ENCODE measurements at places on chromosomes 2 and 18.

DNA sequence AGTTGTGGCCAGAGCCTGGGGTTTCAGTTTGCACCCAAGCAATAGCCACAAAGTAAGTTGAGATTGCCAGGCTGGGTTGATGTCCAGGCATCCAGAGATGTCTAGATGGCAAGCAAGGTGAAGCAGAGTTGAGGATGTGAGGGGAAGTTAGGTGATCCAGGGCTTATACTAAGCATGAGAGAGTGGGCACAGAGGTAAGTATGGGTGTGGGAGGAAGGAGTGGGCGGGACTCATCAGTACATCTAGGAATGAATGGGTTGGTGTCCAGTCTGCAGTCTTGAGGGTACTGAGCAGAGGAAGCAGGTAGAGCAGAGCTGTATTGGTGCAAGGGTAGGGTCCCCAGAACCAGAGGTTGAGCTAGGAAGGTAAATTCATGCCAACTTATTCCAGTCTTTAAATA is 1.5 kb downstream of the SEMA4F start:
- no peak for DNase-seq

DNA sequence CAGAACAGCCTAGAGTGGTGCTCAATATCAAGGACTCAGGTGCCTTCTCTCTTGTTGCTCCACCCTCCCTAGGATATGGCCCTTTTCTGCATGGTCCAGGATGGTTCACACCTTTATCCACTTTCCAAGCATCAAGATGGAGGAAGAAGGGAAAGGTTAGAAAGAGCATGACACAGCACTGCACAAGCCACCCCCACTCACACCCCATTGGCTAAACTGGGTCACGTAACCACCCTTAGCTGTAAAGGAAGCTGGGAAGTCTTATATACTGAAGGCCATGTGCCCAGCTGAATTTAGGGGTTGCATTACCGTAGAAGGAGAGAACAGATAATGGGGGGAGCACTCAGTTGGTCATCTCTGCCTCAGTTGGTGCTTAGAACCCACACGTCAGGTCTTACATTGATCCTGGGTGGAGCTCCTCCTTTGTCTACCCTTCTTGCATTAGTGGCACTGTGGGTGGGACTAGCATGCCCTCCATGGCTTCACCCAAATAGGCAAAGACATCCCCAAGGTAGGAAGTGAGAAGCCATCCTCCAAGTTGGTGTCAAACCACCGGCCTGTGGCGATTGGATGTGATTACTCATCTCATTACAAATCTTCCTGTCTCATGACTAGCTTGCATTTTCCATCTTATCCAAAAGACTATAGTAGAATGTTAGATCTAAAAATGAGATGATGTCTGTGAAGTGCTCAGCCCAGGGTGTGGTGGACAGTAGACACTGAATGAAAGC is 248.5 kb downstream of the HAUS1 start:
- DNase-seq: no peak

- DNase-seq: no peak
Observed at GRCh38 chr2:204751472-204751871, 206.2 kb downstream of the PARD3B start.

DNA sequence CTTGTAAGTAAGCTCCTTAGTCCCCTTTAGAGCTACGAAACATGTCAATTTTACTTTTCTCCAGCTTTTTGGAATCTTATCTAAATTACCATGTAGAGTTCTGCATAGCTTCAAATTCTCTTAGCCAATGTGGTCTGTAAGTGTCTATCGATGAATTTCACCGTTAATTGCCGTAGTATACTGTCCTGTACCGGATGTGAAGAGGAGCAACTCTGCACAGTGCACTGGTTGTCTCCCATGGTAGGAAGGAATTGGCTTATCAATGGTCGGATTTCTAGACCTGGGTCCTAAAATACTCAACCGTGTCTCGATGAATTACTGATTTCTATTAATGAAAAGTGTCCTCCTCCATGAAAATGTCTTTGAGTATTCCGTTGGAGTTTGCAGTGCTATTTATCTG is 1.9 kb downstream of the NOP58 start:
- DNase-seq: no peak

DNA sequence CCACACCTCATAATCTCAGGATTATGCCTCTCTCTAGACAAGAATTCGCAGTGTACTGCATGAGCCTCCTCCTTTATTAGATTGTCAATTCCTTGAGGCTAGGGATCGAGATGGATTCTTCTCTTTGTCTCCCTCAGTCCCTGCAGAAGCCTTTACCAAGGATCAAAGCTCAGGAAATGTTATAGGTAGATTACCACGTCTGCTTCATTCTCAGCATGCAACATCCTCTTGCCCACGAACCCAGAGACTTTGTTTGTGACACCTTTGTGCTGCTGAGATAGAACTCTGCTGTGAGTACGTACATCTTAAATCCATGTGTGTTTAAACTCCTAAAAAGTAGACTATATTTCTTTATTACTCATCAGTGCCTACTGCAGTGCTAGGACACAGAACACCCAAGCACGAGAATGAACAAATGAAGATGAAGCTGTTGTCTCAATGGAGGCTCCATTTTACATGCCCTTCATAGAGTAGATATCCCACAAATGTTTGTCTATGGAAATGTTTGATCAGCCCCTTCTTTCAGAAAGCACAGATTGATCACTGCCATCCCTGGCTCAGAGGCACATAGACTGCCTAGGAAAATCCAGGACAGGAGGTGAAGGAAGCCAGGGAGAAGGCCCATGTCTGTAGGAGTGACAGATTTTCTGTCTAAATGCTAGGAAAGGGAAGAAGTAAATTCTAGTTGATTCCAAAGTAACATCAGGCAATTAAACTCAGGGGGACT is 98.8 kb upstream of the KLHL29 start:
- DNase-seq: no peak

GRCh38 chr2:234278556-234279255 is 218.2 kb downstream of the ARL4C start:
- no peak for DNase-seq

GRCh38 chr2:238839428-238839827 is 8.5 kb upstream of the TWIST2 start:
- DNase-seq: no peak

DNA sequence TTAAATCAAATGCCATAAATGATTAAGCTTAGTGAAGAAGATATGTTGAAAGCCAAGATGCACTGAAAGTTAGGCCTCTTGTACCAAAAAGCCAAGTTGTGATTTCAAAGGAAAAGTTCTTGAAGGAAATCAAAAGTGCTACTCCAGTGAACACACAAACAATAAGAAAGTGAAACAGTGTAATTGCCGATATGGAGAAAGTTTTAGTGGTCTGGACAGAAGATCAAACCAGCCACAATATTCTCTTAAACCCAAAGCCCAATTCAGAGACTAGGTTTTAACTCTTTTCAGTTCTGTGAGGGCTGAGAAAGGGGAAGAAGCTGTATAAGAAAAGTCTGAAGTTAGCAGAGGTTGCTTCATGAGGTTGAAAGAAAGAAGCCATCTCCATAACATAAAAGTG is 101.8 kb upstream of the RPE start:
- DNase-seq: no peak

GRCh38 chr2:201821080-201821479 is 14.7 kb downstream of the CDK15 start:
- DNase-seq: no peak

- DNase-seq: no peak
Observed at GRCh38 chr2:23381084-23381483, 3.9 kb upstream of the KLHL29 start.

- no peak for DNase-seq
Observed at GRCh38 chr2:21095178-21095577, 28.6 kb upstream of the TDRD15 start.

GRCh38 chr18:805755-806110 is 6.3 kb downstream of the YES1 start:
- no peak for DNase-seq

GRCh38 chr18:48638896-48639771 is 100.3 kb downstream of the CTIF start:
- no peak for DNase-seq

GRCh38 chr2:88342749-88343148 is 109.7 kb downstream of the FOXI3 start:
- DNase-seq: no peak

DNA sequence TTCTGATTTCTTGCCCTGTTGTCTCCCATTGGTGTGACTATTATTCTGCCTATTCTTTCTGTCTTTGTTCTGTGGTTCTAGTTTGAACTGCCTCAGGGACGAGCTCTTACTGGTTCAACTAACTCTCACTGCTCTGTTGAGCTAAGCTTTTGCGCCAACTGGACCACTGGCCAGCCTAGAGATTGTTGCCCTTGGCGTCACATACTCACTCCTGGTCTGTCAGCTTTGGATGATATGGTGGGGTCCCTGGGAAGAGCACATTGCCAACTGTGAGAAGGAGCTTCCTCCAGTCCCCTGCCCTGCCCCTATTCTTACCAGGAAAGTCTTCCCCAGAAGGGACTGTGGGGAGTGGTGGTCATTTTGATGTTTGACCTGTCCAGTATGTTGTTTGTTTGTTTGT is 6.0 kb downstream of the MTHFD2 start:
- no peak for DNase-seq

- no peak for DNase-seq
Observed at GRCh38 chr2:137969876-137970275, 5.6 kb downstream of the HNMT start.

GRCh38 chr18:62637403-62637802 is 77.9 kb upstream of the PHLPP1 start:
- DNase-seq: no peak

GRCh38 chr2:64202206-64202845 is 58.1 kb upstream of the PELI1 start:
- DNase-seq: no peak

- no peak for DNase-seq
Observed at GRCh38 chr2:57429831-57430230, 616.8 kb upstream of the VRK2 start.

- no peak for DNase-seq
Observed at GRCh38 chr2:118678985-118679384, 168.5 kb downstream of the EN1 start.

DNA sequence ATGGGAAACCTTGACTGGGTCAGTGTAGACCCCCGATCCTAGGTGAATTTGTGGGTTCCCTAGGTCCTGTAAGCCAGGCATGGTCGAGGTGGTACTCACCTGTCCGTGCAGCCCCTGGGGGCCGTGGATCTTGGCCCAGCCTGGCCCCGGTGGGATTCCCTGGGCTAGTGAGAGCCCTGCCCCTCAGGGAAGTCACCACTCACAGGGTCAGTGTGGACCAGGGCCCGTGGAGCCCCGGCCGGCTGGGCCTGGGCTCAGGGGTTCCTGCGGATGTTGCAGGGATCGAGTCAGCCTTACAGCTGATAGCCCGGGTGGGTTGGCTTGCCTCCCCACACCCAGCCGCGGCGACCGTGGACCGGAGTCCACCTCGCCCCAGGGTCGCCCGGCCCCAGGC is 528 bp downstream of the ATG9A start:
- no peak for DNase-seq

DNA sequence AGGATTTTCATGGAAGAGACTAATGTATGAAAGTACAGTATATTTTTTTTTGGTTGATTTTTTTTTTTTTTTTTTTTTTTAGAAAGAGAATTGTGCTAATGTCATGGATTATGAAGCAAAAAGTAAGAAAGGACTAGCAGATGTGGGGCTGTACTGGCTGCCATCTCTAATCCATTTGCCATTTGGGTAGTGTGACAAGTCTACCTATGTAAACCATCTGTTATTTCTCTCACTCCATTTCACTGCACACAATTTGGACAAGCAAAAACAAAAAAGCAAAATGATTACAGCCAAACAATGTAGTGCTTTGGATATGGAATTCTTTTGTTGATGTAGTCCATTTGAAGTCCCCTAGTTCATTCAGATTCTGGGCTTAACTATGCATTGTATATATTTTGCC is 1355.4 kb downstream of the LRP1B start:
- no peak for DNase-seq

GRCh38 chr2:101770726-101771125 is 73.2 kb downstream of the MAP4K4 start:
- DNase-seq: no peak

GRCh38 chr2:220154304-220154703 is 526.9 kb downstream of the SLC4A3 start:
- no peak for DNase-seq

- no peak for DNase-seq
Observed at GRCh38 chr2:206158563-206159345, 490 bp downstream of the NDUFS1 start.

- DNase-seq: no peak
Observed at GRCh38 chr2:10323535-10323934, 20.8 kb downstream of the HPCAL1 start.

GRCh38 chr2:75063906-75064305 is 105.5 kb downstream of the POLE4 start:
- no peak for DNase-seq
